ENCODE measurements at places on chromosomes 1 and 21. TPM values are rescaled to one million over a fixed set of nuclear protein-coding genes. Genes with fewer than 3 reads are reported as not detected.

DNA sequence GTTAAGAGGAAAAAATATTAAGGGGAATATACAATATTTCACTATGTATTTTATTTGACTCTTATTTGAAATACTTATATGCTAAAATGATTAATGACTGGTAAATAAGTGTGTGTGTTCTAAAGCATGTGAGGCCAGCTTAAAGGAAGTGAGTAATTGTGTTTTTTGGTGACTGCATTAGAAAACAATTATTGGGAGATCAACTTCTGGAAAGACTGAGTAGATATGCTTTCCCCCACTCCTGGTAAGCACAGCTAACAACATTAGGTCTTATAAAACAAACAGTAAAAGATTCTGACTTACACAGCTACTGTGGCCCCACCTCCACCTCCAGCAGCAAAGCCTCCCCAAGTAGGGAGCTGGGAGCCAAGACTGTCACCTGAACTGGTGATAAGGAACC lies 403.0 kb downstream of the SRGAP2C start:
- peak; percentile 88 for DNase-seq

DNA sequence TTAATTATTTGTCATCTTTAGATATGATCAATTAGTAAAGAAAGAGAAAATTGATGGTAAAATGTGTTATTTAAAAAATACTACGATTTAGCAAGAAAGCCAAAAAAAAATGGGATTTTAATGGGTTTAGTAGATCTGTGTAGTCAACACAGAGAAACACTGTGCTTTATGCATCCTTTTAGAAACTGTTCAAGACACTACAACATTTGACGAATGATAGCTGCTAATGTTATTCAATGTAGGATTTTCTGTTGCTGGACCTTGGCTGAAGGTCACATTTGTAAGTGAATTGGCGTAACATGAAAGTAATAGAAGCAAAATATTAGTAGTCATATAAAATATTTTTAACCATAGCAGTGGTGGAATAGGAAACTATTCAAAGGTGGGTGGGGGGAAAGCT lies 1293.9 kb downstream of the NCAM2 start:
- no peak for DNase-seq

GRCh38 chr1:178630417-178630816 lies 94.6 kb upstream of the RALGPS2 start:
- DNase-seq, result no peak

The UTS2 gene
- total RNA-seq, result 0.26 TPM

The NID1 gene
- total RNA-seq, result 0.13 TPM

The FCRL3 gene
- not detected for total RNA-seq

The DNAH14 gene
- total RNA-seq, result 11.9 TPM
